ENCODE measurements at places on chromosomes 11 and 22.

- DNase-seq = no peak
Measured at GRCh38 chr22:31243339-31244045, 31.4 kb downstream of the LIMK2 start.

DNA sequence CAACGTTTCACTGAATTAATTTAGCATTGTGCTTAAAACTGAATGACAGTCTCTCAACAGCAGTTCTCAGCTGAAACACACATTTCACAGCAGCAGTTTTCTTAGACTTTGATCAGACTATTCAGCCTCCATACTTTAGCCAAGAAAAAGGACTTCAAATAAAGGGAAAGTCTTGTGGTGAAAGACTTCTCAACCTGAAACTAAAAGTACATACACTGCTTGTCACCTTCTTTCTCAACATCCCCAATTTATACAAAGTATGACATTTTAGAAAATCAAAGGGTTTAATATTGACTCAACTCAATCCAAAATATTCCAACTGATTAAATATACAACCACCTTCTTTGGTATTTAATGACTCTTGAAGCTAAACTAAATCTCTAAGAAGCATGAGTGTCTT lies 419.0 kb downstream of the LRRC4C start:
- DNase-seq = no peak

DNA sequence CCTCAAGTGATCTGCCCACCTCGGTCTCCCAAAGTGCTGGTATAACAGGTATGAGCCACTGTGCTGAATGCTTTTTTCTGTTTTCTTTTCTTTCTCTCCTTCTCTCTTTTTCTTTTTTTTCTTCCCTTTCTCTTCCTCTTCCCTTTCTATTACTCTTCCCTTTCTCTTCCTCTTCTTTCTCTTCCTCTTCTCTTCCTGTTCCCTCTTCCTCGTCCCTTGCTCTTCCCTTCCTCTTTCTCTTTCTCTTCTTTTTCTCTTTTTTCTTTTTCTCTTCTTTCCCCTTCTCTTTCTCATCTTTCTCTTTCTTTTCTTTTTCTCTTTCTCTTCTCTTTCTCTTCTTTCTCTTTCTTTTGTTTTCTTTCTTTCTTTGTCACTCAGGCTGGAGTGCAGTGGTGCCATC lies 1.2 kb downstream of the OOSP1 start:
- DNase-seq = no peak

DNA sequence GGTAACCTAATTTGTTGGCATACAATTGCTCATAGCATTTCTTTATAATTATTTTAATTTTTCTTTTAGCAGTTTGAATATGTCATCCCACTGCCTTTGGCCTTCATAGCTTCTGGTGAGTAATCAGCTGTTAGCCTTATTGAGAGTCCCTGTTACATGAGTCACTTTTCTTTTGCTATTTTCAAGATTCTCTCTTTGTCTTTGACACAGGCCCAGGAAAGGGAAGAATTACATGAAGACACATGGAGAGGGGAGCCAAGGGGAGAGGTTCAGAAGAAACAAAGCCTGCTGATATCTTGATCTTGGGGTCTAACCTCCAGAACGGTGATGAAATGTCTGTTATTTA lies 418.2 kb downstream of the METTL15 start:
- DNase-seq = no peak

- DNase-seq = peak; percentile 24
Measured at GRCh38 chr22:42368379-42369249, 63.6 kb downstream of the NFAM1 start.

DNA sequence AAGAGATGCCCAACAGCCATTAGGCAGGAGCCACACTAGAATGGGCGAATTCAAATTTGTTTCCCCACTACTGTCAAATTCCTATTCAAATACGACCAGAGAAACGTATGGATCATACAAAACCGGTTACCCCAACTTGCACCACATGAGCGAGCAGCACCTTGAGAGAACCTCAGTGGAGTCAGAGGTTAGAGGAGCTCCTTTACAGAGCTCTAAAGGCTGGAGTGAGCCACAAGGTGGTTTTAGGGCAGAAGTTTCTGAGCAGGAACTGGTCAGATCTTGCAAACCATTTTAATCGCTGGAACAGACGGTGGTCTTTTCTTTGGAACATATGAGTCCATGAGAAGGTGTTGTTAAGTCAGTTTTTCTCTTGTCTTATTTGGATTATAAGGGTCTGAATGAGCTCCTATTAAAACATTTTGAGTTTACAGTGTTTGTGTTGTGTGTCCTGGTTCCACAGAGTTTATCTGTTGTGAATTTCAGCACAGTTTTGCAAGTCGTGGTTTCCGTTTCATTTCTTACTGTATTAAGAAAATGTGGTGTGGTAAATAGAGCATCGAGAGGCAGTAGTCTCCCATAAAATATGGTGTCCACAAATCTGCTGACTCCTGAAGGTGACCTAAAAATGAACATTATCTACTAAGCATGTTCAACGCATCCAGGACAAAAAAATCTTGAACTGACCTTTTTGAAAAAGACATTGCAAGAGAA lies 471.7 kb downstream of the NTM start:
- DNase-seq = no peak

DNA sequence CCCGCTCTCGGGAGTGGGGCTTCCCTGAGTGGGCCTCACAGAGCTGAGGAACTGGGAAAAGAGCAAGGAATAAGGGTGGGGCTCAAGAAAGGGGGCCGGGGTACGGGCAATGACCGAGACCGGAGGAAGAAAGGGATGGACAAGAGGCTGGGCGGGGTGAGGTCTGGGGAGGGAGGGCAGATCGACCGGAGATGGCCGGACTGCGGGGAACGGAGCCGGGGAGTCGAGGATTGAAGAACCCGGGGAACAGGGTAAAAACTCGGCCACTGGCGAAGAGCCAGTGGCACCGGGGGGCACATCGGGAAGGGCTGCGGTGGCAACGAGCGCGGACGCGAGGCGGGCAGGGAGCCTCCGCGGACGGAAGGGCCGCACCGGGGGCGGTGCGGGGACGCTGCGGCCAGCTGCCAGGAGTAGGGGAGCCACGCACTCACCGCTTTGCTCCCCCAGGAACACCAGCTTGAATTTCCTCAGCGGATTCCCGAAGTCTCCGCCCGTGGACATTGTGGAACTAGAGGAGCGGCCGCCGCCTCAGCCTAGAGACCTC lies 667 bp downstream of the RAB6A start:
- no peak for DNase-seq

DNA sequence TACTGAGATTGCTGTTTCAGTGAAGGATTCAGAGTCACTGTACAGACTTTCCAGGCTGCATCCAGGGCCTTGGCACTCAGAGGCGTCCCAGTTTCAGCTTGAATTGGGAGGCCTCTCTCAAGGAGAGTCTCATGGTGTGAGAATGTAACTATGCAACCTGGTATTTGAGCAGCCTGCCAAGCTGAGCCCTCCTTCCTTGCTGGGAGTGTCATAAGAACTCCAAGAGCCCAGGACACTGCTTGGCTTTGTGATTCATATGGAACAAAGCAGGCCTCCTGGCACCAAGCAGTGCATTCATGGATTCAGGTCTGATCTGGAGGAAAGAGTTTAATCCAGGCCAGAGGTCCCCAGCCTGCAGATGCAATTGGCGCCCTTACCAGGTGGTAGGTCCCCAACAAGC lies 171.7 kb downstream of the DBX1 start:
- DNase-seq = no peak

- no peak for DNase-seq
Measured at GRCh38 chr11:36102868-36103267, 159.0 kb downstream of the LDLRAD3 start.

Data from CD4-positive, CD25-positive, alpha-beta regulatory T cell (primary cell).